ENCODE measurements at places on chromosomes 2 and 18.
A peak's percentile ranks its signal among the peaks of the same experiment; 100 is the strongest.

- no peak for DNase-seq
Observed at GRCh38 chr2:5385596-5385995, 306.6 kb upstream of the SOX11 start.

DNA sequence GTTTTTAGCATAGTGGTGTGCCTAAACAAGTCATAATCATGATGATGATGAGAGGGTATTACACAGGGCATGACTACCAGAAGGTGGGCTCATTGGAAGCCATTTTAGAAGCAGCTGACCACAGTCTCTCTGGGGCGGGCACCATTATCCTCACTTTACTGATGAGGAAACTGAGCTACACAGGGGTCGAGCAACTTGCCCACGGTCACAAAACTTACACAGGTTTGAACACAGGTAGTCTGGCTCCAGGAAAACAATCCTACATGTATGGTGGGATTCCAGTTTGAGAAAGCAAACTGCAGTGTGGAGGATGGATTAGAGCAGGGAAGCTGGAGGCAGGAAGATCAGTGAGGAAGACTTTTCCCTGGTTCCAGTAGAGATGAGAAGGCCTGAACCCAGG, 6.2 kb downstream of the RHOB start:
- DNase-seq: no peak

DNA sequence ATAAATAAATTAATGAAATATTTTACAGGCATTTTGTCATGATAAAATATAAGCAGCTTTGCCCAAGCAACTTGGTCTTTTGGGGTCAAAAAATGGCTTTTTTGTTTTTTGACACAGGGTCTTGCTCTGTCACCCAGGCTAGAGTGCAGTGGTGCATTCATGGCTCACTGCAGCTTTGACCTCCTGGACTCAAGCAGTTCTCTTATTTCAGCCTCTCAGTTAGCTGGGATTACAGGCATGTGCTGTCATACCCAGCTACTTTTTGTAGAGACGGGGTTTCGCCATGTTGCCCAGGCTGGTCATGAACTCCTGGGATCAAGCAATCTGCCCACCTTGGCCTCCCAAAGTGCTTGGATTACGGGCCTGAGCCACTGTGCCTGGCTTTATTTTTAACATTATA, 51.0 kb downstream of the ABI2 start:
- no peak for DNase-seq

- peak; percentile 3 for DNase-seq
Observed at GRCh38 chr2:101625387-101625786, 72.1 kb upstream of the MAP4K4 start.
